AG04449 (cell line): ENCODE measurements at places on chromosomes 6 and 20.
A peak's percentile ranks its signal among the peaks of the same experiment; 100 is the strongest.

DNA sequence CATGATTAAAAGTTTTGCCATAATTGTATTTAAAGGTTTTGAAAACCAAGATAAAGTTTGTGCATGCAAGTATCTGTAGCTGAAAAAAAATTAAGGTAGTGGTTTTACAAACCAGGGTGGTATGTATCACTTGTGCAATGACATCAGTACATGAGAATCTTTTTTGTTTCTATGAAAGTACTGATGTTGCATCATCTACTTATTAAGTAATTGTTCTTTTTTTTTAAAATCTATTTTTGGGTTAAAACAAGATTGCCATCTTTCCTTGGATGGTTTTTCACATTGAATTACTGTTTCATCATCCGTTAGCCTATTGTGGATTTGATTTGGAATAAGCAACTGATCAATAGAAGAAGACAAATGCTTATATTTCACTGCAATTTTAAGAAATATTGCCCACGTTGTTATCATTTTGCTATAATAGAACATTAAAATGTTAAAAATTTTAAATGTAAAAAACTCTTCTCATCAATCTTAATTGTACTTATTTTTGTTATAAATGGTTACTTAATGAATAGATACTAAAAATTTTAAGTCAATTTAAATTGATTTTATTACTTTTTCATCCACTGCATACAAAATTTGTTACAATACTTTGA lies 39.8 kb upstream of the TAGAP start:
- peak; percentile 34 for DNase-seq

GRCh38 chr6:15391500-15391899 lies 145.6 kb downstream of the JARID2 start:
- no peak for DNase-seq

GRCh38 chr6:50520326-50521266 lies 192.7 kb upstream of the TFAP2D start:
- DNase-seq = no peak

DNA sequence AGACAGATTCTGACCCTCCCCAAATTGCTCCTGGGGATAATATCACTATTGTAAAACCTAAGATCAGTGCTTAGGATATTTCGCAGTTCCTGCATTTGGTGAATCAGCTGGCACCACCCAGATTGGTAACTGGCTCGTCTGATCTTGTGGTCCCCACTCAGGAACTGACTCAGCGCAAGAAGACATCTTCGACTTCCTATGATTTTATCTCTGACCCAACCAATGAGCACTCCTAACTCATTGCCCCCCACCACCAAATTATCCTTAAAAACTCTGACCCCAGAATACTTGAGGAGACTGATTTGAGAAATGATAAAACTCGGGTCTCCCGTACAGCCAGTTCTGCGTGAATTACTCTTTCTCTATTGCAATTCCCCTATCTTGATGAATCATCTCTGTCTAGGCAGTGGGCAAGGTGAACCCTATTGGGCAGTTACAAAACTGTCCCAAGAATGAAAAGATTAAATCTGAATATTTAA lies 55.7 kb upstream of the PRND start:
- no peak for DNase-seq

DNA sequence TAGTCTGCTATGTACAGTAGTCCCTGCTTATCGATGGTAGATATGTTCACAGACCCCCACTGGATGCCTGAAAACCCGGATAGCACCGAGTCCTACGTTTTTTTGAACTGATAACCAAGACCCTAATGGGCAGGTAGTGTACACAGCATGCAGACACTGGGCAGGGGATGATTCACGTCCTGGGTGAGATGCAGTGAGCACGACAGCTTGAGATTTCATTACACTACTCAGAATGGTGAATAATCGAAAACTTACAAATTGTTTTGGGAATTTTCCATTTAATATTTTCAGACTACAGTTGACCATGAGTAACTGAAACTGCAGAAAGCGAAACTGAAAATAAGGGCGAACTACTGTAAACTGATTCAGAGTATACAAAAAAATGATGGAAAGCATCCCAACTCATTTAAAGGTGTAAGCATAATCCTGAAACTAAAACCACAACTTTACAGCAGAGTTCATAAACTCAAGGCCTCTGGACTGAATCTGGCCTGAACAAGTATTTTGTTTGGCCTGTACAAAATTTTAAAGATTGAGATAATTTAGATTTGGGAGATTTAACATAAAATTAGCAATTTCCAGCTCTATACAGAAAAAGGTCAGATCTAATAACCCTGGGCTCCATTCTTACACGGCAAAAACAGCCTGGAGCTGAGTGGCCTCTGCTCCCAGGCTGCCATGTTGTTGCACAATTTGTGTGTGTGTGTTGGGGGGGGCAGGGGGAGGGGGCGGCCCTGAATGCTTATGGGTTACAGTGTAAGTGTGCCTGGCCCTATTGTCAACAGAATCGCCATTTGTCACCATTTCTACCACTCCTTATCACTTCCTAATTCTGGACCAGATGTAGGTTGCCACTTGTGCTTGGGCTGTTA lies 34.9 kb downstream of the RNF24 start:
- DNase-seq = no peak

GRCh38 chr6:142631517-142632385 lies 313.2 kb downstream of the HIVEP2 start:
- no peak for DNase-seq

DNA sequence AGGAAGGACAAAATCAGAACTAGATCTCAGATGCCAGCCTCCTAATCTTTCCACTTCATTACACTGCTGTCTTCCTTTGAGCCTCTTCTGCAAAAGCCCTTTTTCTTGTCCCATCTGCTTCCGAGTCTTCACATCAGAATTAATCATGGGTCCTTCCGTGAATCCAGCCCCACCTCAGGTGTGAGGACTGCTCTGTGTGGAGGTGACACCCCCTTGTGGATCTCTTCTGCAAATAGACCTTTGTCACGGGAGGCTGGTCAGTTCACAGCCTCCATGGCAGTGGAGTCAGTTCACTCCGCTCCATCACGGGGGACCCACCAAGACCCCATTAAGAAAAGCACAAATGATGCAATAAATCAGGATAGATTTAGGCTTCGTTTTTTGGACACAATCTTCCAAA lies 171.1 kb downstream of the ADAT2 start:
- no peak for DNase-seq

DNA sequence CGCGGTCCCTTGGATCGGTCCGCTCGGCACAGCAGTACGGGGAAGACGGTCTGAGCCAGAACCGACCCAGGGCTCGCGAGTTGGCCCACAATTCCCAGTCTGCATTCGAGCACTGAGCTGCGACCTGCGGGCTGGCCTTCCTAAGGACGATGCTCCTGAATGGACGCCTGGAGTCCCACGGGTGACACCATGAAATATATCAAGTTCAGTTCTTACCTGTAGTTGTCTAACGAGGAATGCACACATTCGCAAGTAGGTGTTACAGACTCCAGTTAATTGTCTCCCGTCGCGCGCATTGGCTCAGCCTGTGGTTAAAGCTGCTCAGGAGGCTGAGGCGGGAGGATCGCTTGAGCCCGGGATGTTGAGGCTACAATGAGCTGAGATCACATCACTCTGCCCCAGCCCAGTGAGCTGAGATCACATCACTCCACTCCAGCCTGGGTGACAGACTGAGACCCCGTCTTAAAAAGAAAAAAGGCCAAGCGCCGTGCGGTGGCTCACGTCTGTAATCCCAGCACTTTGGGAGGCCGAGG lies 802 bp downstream of the PEX7 start:
- no peak for DNase-seq

GRCh38 chr6:110882274-110882619 lies 7.7 kb downstream of the AMD1 start:
- DNase-seq = no peak

- DNase-seq = peak; percentile 96
Measured at GRCh38 chr6:3929281-3929798, 80.2 kb downstream of the FAM50B start.

GRCh38 chr20:25279403-25279802 lies 31.5 kb downstream of the PYGB start:
- no peak for DNase-seq

DNA sequence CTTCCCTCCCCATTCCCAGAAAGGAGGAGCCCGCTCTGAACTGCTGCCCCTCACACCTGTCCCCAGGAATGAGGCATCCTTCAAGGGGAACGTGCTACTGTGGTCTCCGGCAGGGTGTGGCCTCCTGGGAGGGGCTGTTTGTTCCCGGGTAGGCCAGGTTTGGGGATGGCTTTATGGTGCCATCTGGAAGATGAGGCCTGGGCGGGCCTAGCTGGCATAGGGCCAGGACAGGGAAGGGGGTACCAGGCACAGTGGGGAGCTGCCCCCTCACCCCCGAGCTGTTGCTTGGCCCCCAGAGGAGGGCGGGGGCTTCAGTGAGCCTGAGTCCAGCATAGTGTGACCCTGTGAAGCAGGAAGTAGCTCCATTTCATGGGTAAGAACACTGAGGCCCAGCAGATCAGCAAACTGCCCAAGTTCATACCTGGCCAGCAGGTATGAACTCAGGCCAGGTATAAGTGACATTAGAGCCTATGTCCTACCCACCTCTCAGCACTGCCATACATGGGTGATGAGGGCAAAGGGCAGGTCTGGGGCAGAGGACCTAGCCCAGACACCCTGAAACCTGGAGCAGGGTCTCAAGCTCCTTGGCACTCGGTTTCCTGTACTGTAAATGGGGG lies 17.5 kb upstream of the SPDEF start:
- no peak for DNase-seq

DNA sequence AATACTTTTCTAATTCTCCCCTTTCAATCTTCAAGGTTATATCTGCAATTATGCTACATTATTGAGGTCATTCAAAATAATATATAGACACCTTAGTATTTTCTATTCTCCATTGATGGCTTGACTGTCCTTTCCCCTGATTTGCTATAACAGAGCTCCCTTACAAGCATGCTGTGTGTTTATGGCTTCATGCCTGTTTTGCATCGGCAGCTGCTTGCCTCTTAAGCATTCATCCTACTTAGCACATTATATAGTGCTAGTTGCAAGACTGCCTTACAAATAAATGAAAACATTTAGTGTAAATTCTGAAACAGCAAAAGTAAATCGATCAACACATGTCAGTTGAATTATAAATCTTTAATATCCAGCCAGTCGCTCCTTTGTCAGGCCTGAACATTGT lies 476.2 kb upstream of the POU3F2 start:
- DNase-seq = no peak

- DNase-seq = no peak
Measured at GRCh38 chr6:113411011-113411410, 446.1 kb upstream of the MARCKS start.

GRCh38 chr20:47353692-47354463 lies 2.6 kb downstream of the ZMYND8 start:
- DNase-seq = no peak

- no peak for DNase-seq
Measured at GRCh38 chr6:168517742-168518347, 76.9 kb downstream of the SMOC2 start.

DNA sequence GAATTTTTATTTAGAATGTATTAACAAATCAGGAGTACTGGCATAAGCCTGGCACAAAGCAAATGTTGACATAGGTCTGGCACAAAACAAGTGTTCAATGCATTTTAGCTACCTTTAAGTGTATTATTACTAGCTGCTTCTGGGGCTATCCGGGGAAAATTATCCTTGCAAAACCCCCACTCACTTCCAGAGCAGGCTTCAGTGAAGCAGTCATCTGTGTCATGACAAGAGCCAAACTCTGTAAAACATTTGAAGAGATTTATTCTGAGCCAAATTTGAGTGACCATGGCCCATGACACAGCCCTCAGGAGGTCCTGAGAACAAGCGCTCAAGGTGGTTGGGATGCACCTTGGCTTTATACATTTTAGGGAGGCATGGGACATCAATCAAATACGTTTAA lies 6.4 kb upstream of the TRIM38 start:
- DNase-seq = no peak

- no peak for DNase-seq
Measured at GRCh38 chr20:5190444-5190843, 63.6 kb downstream of the CDS2 start.

- no peak for DNase-seq
Measured at GRCh38 chr6:119938752-119939151, 589.2 kb upstream of the MAN1A1 start.

GRCh38 chr6:154502553-154502952 lies 7.9 kb downstream of the CNKSR3 start:
- no peak for DNase-seq

DNA sequence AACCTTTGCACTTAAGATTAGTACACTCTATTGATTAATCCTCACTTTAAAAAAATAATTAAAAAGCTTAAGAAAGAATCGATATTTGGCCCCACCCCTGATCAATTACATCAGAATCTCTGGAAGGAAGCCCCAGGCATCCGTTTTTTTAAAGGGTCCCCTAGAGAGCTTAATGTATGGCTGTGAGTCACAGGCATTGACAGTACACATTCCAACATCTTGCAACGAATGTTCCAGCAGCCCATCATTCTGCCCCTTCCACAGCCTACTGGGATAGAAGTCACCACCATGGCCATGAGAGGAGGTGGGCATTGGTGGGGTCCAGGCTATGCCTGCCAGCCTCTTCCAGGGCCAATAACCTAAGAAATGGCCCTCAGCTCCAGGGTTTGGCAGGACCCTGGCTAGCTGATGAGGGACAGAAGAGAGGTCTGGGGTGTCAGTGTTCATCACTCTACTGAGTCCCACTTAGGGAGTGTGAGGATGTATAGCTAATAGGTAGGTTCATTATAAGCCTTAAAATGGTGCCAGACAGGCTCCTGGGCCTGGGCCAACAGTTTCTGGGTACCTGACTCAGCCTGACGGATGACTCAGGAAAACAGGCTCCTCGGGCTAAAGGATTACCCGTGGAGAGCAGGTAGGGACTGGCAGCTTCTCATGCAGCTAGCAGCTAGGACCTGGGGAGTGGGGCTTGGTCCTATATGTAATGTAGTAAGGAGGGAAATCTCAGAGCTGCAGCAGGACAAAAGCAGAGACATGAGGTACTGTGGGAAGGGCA lies 40.4 kb downstream of the MDGA1 start:
- no peak for DNase-seq

DNA sequence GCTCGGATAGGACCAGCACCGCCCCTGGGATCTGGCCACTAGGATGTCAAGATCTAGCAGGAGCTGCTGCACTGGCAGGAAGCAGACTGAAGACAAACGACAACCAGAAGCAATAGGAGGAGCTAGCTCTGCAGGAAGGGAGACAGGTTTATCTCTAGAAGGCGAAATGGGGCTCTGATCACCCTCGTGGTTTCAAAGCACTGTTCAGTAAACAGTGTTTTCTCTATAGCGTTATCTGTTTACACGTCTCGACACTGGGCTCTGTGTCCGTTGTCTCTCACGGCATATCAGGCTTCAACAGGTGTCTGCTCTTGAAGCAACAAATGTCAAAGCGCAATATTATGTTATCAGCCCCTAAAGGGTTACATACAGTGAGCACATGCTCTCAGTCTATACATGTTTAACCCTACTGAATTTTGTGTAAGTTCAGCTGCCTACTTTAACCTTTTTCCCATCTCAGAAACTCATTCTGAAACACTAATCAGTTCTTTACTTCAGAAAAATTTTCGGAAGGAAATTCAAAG lies 23.8 kb downstream of the TMEM14B start:
- no peak for DNase-seq
